DND-41 (cell line): ENCODE measurements at places on chromosomes 7 and 10.
A peak's percentile ranks its signal among the peaks of the same experiment; 100 is the strongest.

- no peak for DNase-seq
Measured at GRCh38 chr7:100683659-100684533, 10.2 kb downstream of the GIGYF1 start.

GRCh38 chr10:11213137-11213536 is 195.5 kb downstream of the CELF2 start:
- DNase-seq = no peak

GRCh38 chr7:66771795-66772194 is 31.3 kb downstream of the RABGEF1 start:
- no peak for DNase-seq

DNA sequence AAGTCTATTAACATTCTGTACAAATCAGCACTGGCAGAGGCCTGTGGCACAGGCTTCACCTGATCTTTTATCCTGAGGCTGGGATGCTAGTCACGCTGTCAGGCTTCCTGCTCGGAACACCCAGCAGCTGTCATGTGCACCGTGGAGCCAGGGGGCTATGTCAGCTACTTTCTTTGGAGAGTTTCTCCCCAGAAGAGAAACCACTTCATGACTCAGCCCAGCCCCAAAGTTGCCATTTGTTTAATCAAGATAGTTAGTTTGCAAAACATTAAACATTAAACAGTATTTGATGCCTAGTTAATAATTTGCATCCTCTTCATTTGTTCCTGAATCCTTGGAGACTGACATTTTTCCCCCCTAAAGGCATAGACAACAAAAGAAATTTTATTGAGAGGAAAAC is at the start of gene HABP2:
Gene HABP2 (plus strand): TSS at position 353 of the 400 bp plus-strand sequence. CDS start 69 bp downstream, outside the sequence.
- DNase-seq = no peak

DNA sequence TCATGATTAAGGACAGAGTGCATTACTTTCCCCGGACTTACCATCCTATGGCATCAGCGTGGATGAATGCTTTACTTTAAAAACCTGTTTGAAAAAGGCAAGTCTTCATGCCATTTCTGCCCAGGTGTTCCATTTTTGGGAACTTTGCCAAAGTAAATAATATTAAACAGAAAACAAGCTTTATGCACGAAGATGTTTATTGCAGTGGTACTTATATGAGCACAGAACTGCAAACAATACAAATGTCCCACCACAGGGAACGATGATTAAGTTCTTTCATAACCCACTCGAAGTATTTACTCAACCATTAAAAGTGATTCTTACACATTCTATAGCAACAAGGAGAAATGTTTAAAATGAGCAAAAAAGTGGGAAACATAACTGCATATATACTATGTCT is 109.7 kb upstream of the GDF10 start:
- DNase-seq = no peak

DNA sequence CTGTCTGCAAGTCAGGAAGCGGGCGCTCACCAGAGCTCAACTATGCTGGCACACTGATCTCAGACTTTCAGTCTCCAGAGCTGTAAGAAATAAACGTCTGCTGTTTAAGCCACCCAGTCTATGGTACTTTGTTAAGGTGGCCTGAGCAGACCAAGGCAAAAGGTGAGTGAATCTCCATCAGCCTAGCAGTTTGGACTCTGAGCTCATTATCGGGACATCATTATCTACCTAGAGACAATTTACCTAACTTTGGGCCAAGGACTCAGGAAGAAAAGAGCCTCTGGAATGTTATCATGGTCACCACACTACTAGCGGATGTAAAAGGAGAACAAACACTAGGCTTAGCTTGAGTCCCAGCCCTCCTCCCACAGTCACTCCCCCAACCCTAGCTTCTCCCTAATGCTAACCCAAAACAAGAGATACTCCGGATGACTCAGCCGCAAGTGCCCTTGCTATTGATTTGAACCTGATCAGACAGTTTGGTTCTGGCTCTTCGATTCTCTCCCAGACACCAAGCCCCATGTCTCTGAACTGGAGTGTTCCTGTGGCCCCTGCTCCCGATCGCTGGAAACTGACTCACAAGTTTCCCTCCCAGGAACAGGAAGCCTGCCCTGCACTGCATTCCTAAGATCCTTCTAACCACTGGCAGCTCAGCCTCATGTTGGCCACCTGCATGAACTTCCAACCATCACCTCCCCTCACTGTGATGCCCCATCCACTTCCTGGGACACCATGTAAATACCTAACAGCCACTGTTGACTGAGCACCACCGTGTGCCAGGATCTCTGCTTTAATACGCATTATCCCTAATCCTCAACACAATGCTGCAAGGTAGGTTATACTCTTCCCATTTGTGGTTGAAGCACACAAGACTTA is 34.5 kb downstream of the CREB3L2 start:
- DNase-seq = no peak

GRCh38 chr7:138834583-138834982 is 36.6 kb upstream of the ATP6V0A4 start:
- DNase-seq = no peak

- DNase-seq = no peak
Measured at GRCh38 chr10:34651416-34652195, 163.5 kb downstream of the PARD3 start.

- DNase-seq = no peak
Measured at GRCh38 chr10:132422903-132423825, 26.2 kb downstream of the PWWP2B start.

- no peak for DNase-seq
Measured at GRCh38 chr10:17655567-17656146, 11.7 kb downstream of the STAM start.

DNA sequence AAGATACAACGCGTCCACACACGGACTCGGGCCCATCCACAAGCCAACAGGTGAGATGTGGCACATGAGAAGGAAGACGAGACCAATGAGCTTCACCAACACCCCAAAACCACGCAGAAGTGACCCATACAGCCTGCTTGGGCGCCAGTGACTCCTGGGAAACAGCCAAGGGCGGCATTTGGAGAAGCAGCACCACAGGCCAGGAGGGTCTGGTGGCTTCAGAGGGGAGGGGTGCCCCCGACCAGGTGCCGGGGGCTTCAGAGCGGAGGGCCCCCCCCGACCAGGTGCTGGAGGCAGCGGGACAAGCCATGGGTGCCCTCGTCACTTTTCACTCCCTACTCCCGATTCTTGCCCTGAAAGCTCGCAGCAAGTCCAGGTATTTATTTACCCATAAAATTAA is 140.1 kb downstream of the DIP2C start:
- no peak for DNase-seq

- no peak for DNase-seq
Measured at GRCh38 chr7:14687777-14688176, 214.8 kb downstream of the DGKB start.

- DNase-seq = no peak
Measured at GRCh38 chr7:11290863-11291262, 317.2 kb downstream of the PHF14 start.

GRCh38 chr10:58019863-58020537 is 247.7 kb downstream of the IPMK start:
- no peak for DNase-seq

GRCh38 chr10:124077208-124077993 is 16.0 kb downstream of the CHST15 start:
- DNase-seq = no peak

DNA sequence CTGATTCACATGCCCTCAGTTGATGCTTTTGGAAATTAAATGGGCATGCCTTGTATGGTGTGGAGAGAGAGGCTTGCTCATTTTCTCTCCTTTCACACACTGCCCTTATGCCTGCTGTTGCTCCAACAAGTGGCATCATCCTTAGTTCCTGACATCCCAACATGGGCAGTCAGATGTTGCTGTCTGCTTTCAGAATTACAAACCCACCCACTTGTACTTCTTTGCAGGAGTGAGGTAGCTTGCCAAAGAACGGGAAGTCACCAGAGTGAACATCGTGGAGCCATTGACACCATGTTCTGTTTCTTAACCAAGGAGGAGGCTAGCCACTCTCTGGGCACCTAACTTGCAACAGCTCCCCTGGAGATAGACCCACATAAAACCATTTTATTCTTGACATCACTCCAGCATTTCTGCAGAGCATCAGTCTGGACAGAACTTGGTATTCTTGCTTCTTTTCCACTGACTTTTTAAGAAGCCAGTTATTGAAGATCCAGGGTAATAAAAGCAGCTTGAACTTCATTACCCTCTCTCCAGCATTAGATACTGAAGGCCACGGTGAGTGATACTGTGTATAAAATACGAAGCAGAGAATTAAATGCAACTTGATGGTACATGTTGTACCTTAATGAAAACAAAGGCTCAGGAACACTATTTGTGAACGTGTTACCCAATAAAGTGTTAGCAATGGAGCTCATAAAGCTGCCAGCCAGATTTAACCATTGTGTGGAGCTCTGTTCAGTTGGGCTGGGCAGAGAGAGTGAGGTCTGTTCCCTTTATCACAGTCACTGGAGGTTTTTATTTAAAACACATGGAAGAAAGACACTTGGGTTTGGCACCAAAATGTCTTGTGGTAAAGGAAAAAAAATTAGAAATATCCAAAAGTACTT is 195.8 kb upstream of the HABP2 start:
- no peak for DNase-seq

GRCh38 chr10:64115908-64116643 is 594.9 kb downstream of the REEP3 start:
- DNase-seq = peak; percentile 5

- no peak for DNase-seq
Measured at GRCh38 chr7:146948703-146949102, 832.1 kb downstream of the CNTNAP2 start.

DNA sequence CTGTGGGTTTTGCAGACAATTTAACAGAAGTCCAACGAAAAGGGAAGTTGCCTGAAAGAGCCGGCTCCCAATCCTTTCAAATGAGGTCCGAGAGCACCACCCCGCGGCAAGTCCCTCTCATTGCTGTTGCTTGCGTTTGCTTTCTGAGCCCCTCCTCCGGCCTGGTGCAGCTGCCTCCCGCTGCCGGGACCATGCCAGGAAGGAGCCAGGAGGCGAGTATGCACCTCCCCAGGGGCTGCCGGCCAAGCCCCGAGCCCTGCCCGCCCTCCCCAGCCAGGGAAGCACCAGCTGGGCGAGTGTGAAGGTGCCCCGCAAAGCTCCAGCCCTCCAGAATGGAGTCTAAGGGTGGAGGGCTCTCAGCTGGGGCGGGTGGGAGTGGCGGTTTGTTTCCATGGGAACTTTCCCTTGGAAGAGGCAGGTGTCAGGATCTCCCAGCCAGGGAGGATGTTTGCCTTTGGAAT is 25.8 kb upstream of the PPP2R2D start:
- DNase-seq = peak; percentile 72

DNA sequence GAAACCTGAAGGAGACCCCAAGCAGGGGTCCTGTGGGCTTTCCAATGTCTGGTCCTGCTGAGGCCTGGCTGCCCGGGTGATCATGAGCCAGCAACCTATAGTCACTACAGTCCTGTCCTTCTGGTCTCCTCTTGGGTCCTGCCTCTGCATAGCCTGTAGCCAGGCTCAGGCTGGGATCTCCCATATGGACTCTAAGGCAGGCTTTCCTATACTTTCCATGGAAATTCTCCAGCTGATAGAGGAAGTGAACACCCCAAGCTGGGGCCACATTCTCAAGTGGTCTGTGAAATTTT is 26.4 kb downstream of the ANXA8 start:
- no peak for DNase-seq

- DNase-seq = no peak
Measured at GRCh38 chr7:590731-591551, 71.3 kb upstream of the PDGFA start.

DNA sequence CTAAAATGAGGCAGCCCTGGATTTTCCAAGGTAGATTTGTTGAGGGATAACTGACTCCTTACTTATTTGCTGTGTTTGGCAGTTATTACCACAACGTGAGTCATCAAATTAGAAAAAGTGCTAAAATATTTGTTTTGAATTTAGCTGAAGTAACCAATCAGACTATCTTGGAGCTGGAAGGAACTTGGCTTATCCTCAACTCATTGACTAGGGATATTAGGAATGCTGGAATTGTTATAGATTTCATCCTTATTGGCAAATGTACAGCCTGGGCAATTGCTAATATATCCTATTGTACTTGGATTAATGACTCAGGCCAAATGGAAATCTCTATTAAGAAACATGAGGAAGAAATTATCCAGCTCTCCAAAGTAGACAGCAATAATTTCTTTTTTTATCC is 1189.0 kb upstream of the LRRN3 start:
- DNase-seq = no peak

GRCh38 chr7:46424934-46425333 is 503.9 kb upstream of the IGFBP3 start:
- DNase-seq = no peak

- no peak for DNase-seq
Measured at GRCh38 chr10:78408671-78409472, 375.2 kb downstream of the RPS24 start.

DNA sequence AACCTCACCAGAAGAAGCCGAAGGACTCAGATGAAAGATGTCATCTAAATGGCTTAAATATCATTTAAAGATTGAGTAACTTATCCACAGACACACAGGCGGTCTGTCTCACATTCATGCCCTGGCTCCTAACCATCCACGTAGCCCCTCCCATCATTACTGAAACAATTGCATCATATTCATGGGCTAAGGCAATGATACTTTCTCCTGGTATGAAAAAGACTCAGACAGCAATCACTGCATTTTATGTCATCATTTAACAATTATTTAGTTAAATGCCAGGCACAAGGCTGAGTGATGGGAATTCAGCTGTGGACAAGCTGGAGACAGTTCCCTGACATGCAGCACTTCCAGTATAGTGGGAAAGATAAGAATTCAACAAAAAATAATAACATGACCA is 11.2 kb upstream of the TECTB start:
- DNase-seq = no peak

- no peak for DNase-seq
Measured at GRCh38 chr7:87709258-87709657, 81.1 kb downstream of the RUNDC3B start.

DNA sequence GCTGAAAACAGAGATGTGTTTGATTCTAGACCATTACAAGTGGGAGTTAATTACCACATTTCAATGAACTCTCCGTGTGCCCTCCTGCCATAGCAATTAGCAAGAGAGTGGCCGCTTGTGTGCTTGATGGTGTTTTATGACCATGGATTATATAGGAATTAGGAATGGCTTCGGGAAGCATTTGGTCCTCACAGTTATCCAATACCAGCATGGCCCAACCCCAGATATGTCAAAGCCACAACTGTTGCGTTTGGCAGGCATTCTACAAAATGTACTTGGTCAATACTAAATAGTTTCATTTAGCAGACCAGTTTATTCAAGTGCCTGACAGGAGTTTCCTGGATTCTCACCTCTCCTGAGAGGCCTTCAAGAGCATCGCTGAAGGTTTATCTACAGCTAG is 509.0 kb upstream of the GALNT17 start:
- no peak for DNase-seq

- DNase-seq = no peak
Measured at GRCh38 chr7:135320268-135320667, 86.6 kb downstream of the STRA8 start.

DNA sequence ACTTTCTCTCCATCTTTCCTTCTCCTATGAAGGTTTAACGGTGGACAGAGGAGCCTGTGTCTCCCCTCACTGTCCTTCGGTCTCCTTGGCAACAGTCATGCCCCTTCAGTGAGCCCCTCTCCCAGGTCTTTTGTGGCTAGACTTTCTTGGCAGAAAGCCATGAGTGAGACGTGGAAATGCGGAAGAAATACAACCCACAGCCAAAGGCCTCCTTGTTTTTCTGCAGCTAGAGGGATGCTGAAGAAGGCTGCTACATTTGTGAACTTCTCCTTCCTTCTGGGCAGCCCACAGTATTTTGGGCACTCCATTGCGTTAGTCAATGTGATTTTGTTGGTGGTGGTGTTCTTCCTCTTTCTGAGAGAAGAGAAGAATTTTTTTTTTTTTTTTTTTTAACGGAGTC is 333.7 kb upstream of the PODXL start:
- DNase-seq = no peak
